ENCODE measurements at places on chromosomes 2 and 18.

GRCh38 chr18:13680612-13681011, 45.7 kb downstream of the FAM210A start:
- peak; percentile 60 for DNase-seq

- DNase-seq = no peak
Observed at GRCh38 chr2:229952256-229952835, 30.0 kb downstream of the FBXO36 start.

DNA sequence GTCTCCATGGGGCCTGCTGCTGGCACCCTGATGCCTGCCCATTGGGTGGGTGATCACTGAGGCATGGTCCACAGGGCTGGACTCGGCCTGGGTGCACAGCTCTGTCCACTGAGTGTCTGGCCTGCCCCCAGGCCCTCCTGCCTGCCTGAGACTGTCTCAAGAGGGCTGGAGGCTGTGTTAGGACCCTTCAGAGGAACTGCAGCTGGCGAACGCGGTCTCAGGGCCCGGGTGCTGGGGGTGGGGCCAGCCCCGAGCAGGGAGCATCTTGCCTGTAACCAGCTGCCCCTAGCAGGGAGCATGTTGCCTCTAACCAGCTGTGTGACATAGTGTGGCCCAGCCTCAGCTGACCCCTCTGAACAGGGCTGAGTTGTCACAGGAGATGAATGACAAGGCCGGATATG, 50.0 kb downstream of the TWIST2 start:
- DNase-seq = no peak

DNA sequence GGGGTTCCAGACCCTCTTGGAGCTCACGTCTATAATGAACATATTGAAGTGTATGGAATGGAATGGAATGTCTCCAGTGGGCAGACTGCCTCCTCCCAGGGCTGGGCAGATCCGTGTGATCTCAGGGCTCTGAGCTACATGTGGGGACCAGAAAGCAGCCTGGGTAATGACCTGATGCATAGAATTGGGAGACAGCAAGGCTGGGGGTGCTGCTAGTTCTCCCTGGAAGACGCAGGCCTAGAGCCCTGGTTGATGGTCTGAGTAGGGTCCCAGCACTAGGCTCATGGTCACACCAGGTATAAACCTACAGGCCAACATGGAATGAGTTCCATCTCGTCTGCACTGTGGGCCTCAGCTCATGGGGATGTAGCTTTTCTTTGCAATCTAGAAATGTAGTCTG, 46.7 kb downstream of the ACAA2 start:
- DNase-seq = no peak

GRCh38 chr2:205701509-205701908, 19.2 kb downstream of the NRP2 start:
- DNase-seq = no peak

DNA sequence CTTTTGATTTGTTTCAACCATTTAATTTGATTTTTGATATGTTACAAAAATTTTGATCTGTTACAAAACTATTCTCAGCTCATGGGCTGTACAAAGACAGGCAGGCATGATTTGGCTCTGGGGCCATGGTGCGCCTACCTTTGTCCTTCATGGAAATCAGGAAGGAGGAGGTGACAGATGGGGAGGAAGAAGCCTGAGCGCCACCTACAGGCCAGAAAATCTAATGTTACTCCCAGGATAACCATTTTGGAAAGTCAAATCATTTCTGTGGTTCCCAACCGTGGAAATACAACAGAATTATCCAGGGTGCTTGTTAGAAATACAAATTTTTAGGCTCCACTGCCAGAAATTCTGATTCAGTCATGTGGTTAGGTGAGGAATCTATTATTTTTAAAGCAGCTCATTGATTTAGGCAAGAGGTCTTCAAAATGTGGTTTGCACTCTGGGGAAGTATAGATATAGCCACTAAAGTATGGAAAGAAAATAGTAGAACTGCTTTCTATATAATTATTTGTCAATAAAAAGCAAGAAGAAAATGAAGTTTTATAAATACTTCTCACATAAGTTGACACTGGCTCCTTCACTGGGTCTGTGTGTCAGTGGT, 93.9 kb downstream of the EVA1A start:
- peak; percentile 64 for DNase-seq

GRCh38 chr2:215626063-215626462, 190.2 kb upstream of the FN1 start:
- no peak for DNase-seq

DNA sequence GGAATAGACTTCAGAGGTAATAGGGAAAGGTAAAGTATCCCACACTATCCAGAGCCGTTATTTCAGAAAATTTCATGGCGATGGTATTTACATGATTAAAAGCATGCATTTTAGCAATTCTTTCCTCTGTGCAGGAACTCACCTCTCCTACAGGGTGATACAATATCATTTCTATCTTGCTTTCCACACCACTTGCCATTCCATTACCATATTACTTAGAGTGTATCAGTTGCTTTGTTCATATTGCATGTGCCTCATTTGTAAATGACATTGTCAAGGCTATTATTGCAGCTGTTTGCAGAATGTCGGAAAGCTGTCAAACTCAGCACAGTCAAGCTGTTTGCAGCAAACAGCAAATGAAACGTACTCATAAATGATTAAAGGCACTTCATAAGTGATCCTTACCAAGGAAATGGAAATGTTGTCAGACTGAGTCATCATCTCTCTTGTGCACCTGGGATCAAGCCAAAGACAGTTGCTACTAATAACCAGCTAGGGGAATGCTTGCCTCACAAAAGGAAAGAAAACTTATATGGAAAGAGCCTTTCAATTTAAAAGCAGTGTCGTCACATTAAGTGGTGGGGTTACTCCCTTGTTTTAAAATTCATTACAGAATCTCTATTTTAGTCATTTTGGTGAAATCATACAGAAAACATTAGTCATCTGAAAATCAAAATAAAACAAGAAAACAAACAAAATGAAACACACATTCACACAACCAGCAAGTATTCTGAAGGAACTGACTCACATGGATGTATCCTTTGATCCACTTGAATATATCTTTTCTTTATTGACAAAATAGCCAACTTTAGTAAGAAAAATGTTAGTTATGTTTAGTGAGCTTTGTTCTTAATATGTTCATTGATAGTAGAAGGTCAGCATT, 1064.1 kb upstream of the CNTNAP5 start:
- DNase-seq = no peak

DNA sequence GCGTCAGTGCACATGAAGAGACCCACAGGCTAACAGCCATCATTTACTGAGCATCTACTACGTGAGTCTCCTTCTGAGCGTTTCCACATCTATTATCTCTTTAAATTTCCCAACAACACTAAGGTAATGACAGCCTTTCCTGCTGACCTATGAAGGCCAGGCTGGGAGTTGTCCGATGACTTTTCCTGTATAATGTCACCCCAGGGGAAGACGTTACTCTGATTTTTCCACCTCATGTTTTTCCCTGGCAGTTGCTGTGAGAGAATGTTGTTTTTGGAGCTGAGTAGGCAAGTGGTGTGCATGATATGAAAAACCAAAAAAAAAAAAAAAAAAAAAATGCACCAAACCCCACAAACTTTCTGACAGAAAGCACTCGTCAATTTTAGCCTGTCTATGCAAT, 207.6 kb downstream of the SLC8A1 start:
- no peak for DNase-seq

- DNase-seq = no peak
Observed at GRCh38 chr2:237149425-237149824, 63.7 kb downstream of the COPS8 start.

DNA sequence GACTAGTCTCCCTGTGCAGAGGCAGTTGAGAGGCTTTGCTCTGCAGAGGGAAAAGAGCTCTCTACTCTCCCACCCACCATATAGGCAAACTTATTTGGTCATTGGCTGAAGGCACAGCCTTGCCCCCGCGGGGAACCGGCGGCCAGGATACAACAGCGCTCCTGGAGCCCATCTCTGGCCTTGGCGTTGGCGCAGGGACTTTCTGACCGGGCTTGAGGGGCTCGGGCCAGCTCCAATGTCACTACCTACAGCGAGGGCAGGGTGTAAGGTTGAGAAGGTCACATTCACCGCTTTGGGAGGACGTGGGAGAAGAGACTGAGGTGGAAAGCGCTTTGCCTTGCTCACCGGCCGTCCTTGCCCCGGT, 2.2 kb downstream of the ONECUT2 start:
- no peak for DNase-seq

DNA sequence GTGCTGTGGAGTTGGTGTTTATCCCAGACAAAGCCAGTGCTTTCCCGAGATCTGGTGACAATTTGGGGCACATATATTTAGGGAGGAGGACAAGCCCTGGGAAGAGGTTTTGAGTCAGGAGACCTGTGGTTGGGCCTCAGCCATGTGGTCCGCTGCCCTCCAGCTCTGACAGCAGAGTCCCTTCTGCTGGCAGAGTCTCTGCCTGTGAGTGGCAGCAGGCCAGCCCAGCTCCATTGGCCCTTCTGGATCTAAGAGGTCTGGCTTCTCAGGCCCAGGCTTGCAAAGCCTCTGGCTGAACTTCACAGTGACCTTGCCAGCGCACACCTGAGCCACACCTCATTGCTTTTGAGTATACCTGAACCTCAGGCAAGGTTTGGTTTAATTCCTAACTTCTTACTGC, 115.3 kb downstream of the BCL2L11 start:
- DNase-seq = no peak

DNA sequence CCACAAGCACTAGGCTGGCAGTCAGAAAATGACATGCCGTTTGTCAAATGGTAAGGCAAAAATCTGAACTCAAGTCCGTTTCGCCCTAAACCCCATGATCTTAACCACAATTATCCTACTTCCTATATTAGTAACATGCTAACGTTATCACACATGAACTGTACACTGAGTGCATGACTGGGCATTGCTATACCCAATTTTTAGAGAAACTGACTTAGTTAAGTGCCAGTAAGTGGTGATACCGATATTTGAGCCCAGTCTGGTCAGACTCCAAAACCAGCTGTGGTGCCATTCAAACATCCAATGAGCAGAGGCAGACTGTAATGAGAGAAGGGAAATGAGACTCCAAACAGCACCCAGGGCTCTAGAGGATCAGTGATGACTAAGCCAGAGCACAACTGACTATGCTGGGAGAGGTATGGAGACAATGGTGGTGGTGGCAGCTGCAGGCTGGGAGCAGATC, 311.7 kb upstream of the PKDCC start:
- DNase-seq = peak; percentile 80

GRCh38 chr2:203900253-203900652, 32.7 kb downstream of the CTLA4 start:
- no peak for DNase-seq

DNA sequence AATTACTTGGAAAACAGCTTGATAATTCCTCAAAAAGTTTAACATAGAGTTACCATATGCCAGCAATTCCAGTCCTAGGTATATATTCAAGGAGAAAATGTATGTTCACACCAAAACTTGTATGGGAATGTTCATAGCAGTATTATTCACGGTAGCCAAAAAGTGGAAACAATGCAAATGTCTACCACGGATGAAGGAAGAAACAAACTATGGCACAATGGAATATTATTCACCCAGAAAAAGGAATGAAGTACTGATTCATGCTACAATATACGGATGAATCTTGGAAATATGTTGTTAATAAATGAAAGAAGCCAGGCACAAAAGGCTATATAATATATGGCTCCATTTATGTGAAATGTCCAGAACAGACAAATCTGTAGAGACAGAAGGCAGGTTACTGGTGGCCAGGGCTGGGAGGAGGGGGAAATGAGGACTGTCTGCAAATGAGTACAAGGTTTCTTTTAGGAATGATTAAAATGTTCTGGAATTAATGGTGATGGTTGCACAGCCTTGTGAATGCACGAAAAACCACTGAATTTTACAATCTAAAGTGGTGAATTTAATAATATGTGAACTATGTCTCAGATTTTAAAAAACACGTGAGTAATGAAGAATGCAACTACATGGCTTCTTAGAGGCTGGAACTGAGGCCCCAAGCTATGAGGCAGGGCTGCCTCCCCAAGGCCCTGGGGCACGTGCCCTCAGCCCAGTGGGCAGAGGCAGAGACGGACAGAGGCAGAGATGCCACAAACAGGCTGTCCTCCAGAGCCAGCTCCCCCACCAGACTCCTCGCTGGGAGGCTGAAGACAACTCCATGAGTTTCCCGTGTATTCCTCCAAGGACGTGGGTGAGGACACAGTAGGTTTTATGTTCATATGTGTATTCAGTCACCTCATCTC, 5.0 kb downstream of the LIMS2 start:
- no peak for DNase-seq

- DNase-seq = no peak
Observed at GRCh38 chr2:187617905-187618304, 63.7 kb upstream of the TFPI start.

- no peak for DNase-seq
Observed at GRCh38 chr2:1704631-1705556, 39.4 kb downstream of the PXDN start.

- DNase-seq = no peak
Observed at GRCh38 chr2:205822579-205822978, 140.3 kb downstream of the NRP2 start.

- no peak for DNase-seq
Observed at GRCh38 chr2:176748662-176749061, 463.9 kb upstream of the HNRNPA3 start.

DNA sequence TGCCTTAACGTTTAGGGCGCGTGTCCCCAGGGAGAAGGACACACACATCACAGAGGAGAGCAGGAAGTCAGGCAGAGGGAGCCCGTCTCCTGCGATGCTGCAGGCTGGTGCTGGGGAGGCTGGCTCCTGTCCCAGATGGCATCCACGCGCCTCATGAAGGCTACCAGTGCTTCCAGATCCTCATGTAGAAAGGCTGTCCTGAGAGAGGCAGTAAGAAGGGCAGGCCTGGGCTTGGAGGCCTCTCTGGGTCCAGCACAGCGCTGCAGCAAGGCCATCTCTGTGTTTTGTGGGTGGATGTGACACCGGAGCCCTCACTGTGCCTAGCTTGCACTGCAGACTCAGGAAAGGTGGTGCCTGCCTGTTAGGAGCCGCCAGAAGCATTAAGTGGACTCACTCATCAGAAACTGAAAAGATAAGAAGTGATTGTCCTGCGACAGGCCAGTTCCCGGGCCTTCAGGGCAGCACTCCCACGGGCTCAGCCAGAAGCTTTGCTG, 62.7 kb downstream of the FAM168B start:
- no peak for DNase-seq

DNA sequence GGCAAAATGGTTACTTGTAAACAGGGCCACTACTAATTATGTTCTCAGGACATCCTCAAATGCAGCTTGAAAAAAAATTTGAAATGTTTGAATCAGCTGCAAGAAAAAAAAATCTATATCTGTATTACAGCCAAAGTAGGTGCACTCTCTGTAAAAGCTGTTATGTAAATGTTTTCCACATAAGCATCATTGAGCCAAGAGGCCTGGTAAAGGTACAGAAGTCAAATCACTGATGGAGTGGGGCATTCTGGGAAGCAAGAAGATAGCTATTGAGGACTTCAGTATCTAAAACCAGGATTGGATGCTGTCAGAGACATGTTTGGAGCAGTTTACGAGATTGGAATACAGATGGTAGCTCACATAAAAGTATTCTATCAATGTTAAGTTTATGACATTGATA, 80.3 kb downstream of the MAPRE2 start:
- no peak for DNase-seq

- DNase-seq = no peak
Observed at GRCh38 chr2:105862843-105863242, 118.1 kb downstream of the NCK2 start.

- no peak for DNase-seq
Observed at GRCh38 chr2:32940316-32940997, 6.3 kb upstream of the LTBP1 start.
